Cortex of kidney (tissue), 1 donor: ENCODE measurements at places on chromosomes 2 and 18.

- no peak for DNase-seq
Measured at GRCh38 chr2:208545403-208546042, 138.9 kb downstream of the PTH2R start.

GRCh38 chr18:22634464-22634863 is 216.7 kb upstream of the CTAGE1 start:
- no peak for DNase-seq

DNA sequence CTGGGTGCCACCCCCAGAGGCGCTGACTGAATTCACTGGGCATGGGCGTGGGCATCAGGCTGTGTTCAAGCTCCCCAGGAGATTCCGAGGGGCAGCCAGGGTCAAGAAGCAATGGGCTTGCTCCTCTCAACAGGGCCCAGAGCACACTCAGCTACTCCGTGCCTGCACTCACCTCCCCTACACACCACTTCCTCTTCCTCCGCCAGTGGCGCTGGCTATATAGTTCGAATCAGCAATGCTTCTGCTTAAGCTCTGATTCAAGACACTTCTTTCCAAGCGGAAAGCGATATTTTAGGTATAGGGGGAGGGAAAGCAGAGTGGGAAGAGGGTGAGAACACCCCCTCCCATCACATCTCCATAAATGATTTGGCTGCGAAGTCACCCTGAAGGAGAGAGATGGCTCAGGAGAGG is 42.1 kb downstream of the CRACDL start:
- DNase-seq, result no peak

- no peak for DNase-seq
Measured at GRCh38 chr2:82355622-82356021, 2051.1 kb upstream of the LRRTM1 start.

GRCh38 chr2:119289642-119290041 is 66.0 kb downstream of the STEAP3 start:
- DNase-seq, result no peak

DNA sequence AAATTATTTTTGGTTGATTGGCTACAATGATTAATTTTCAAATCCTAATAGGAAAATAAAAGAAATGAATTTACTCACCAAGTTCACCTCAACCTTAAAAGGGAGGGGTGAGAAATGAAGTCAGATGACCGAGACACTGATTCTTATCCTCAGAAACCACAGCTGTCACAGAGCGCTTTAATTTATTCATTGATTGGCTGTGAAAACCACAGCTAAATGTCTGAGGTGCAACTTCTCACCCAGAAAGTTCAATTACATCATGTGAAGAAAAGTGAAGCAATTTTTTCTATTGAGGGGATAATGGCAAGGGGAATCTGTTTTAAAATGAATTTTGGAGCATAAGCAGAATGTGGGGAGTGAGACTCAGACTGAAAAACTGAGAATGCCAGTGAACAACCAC is 128.4 kb downstream of the RNF152 start:
- DNase-seq, result no peak

GRCh38 chr18:41814651-41815050 is 140.4 kb upstream of the PIK3C3 start:
- no peak for DNase-seq

- no peak for DNase-seq
Measured at GRCh38 chr2:124678043-124678442, 653.0 kb downstream of the CNTNAP5 start.

DNA sequence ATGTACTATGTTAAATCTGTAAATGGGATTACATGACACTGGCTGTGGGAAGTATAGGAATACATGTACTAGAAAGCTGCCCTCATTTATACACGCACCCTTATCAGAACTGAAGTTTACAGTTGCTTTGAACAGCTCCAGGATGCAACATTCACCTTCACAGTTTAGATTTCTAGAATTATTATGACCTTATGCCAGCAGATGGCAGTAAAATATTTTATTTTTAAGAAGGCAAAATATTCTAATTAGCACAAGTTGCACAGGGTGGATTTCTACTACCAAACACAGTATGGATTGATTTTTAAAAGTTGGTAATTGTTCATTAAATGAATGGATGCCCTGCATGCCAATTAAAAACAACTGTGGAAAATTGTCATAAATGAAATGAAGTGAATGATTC is 670.4 kb downstream of the KCNJ3 start:
- DNase-seq, result no peak

DNA sequence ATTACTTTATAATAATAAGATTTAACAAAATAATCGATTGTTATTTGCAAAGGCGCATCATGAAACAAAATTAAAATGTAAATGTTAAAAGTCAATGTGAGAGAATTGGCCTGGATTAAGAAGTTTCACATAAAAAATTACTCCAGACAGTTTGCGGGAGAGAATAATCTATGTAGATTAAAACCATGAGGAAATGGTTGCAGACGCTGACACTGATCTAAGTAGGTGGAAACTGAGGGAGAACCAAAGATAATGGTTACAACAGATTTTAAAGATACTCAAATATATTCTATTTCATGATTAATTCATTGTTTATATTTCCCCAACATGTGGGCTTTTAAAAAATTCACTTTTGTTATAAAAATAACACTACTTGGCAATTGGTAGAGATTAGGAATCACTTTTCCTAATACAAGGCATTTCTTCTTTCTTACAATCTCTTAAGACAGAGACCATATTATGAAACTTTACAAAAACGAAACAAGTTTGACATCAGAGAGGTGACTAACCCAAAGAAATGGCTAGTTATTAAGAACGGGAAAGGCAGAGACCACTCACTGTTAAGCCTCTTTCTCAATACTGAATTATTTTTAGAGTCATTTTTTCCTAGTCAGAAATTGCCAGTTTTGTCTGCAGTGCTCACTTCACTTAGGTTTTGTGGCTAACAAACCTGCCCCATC is 1.6 kb downstream of the KANSL1L start:
- no peak for DNase-seq

DNA sequence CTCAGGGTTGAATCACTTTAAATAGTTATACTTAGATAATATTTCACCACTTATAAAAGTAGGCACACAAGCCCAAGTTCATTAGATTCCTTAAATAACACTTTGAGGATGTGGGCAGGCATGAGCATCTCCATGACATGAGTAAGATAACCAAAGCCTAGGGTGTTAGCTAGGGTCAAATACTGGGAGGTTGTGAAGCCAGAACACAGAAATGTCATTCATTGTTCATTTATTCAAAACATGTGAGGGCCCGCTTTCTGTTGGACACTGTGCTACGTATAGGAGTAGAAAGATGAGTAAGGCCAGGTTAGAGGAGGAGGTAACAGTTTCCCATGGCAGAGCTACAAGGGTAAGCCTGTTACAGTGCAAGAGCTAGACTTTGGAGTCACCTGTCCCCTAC is 93.5 kb upstream of the NEDD4L start:
- no peak for DNase-seq

DNA sequence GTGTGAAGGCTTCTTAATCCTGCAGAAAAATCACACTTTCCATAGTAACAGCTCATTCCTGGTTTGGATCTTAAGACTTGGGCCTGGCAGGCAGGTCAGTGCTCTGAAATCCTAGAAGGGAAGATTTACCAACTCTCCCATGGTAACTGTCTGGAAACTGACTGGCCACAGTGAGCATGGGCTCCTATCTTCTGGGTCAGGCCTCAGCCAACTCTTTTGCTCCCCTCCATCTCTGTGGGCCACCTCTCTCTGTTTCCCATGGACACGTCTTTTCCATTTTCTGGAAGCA is 86.7 kb downstream of the ACAA2 start:
- DNase-seq, result no peak

DNA sequence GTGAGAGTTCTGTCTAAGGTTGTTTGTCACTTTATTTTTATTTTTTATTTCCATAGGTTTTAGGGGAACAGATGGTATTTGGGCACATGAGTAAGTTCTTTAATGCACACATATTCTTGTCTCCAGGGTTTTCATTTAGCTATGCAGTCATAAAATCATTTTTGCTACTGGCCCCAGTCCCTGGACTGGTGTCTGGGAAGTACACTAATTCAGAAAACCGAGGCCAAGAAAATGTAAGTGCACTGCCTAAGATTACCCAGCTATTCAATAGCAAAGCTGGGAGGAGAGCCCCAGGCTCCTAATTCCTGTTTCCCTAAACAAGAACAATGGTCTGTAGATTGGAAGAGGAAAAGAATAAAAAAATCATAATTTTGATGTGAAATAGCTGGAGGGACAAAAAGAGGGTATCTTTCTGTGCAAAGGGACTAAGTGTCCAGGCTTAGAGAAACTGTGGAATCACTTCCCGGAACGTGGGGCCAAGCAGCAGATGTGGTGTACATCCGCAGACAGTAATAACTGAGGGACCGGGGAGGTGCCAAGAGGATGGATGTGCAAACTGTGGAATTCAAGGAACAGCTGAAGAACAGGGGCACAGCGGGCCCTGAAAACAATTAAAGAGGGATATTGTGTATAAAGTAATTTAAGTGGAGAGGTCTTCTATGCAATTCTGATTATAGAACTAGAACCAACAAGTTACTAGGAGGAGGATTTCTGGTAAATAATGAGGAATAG is 236.3 kb downstream of the ACKR3 start:
- DNase-seq, result no peak

DNA sequence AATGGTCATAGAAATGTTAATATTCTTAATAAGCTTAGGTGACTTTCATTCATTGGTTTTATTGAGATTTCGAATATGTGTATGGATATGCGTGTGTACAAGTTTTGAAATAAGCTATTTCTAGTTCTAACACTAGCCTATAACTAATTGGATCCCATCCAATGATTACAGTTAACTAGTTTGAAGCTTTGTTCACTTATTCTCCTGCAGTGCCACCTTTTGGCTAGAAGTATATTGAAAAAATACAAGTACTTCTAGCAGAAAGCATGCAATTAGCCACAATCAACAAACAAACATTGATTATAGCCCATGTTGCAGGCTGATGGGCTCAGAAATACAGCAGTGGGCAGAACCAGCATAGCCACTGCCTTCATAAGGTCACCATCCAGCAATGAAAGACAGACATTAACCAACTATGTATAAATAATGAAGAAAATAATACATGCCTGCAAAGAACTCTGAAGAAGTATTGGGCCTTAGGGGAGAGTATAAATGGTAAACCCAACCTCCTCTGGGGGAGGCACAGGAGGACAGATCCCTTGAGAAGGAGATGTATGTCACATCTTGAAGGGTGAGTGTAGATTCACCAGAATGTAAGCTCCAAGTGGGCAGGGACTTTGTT is 5.1 kb upstream of the PIEZO2 start:
- no peak for DNase-seq
